ENCODE measurements at places on chromosomes 4 and X.

- no peak for DNase-seq
Observed at GRCh38 chr4:24655326-24655725, 71.0 kb upstream of the DHX15 start.

- DNase-seq, result no peak
Observed at GRCh38 chr4:71275570-71275969, 63.2 kb upstream of the SLC4A4 start.

- no peak for DNase-seq
Observed at GRCh38 chr4:51995647-51996220, 24.4 kb downstream of the LRRC66 start.

GRCh38 chr4:109989618-109990017, 76.9 kb downstream of the EGF start:
- DNase-seq, result no peak

GRCh38 chr4:2042947-2043395, 16.2 kb upstream of the NAT8L start:
- DNase-seq, result no peak

GRCh38 chr4:24488399-24489164, 95.8 kb downstream of the DHX15 start:
- no peak for DNase-seq

DNA sequence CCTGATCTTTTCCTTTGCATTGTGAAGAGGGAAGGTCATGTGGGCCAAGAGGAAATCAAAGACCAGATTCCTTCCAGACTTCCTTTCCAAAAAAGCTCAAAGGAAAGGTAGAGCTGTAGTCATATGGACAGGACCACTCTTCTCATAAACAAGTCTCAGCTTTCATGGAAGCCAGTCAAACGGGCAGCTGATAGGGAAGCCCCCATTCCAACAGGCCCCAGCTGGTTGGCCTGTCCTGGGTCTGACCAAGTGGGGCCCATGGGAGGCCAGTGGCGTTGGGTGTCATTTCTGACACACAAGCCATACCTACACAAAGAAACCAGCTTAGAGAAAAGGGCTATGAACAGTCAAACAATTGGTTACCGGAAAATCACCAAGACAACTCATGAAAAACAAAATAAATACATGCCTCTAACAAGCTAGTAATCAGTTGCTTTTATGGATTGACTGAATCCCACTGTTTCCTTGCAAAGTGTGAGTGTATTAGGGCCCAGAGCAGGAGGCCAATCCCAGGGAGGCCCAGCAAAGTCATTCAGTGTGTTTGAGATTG, 149.6 kb upstream of the MAMLD1 start:
- no peak for DNase-seq

GRCh38 chr4:151768835-151769234, 8.0 kb upstream of the GATB start:
- DNase-seq, result no peak

GRCh38 chrX:25016361-25016671, 551 bp upstream of the ARX start:
- no peak for DNase-seq

GRCh38 chrX:47802589-47802988, 34.1 kb upstream of the ZNF81 start:
- no peak for DNase-seq

- DNase-seq, result no peak
Observed at GRCh38 chr4:11511321-11511720, 82.6 kb upstream of the HS3ST1 start.

- DNase-seq, result no peak
Observed at GRCh38 chrX:53479301-53479700, 45.1 kb upstream of the HSD17B10 start.

DNA sequence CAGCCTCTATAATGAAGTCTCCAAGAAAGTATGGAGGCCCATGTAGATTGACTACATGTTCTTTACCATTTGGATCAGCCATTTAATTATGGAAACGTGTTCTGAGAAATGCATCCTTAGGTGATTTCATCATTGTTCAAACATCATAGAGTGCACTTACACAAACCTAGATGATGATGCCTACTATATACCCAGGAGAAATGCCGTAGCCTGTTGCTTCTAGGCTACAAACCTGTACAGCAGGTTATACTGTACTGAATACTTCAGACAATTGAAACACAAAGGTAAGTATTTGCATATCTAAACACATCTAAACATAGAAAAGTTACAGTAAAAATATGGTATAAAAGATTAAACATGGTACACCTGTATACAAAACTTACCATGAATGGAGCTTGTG, 186.5 kb upstream of the FSTL5 start:
- no peak for DNase-seq

- no peak for DNase-seq
Observed at GRCh38 chr4:37830640-37831039, 4.2 kb downstream of the PGM2 start.

- no peak for DNase-seq
Observed at GRCh38 chr4:149791851-149792250, 23.8 kb downstream of the IQCM start.

- DNase-seq, result no peak
Observed at GRCh38 chrX:7109838-7110793, 37.4 kb upstream of the STS start.

DNA sequence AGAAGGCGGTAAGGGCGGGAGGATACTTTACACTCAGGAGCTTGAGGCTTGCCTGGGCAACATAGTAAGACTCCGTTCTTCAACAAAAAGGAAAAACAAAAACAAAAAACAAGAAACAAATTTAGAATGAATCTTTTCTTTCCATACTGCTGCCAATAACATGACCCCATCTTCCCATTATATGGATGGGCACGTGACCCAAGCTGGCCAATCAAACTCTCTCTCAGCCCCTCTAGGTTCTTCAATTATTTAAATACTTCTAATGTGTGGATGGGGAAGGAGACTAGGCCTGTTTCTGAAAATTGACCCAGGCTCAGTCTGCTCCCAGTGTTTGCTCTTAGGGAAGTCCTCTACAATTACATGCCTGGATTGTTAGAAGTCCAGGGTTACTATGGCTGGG, 22.2 kb upstream of the ATP6AP2 start:
- no peak for DNase-seq

GRCh38 chrX:134173541-134174272, 63.3 kb upstream of the CCDC160 start:
- no peak for DNase-seq

DNA sequence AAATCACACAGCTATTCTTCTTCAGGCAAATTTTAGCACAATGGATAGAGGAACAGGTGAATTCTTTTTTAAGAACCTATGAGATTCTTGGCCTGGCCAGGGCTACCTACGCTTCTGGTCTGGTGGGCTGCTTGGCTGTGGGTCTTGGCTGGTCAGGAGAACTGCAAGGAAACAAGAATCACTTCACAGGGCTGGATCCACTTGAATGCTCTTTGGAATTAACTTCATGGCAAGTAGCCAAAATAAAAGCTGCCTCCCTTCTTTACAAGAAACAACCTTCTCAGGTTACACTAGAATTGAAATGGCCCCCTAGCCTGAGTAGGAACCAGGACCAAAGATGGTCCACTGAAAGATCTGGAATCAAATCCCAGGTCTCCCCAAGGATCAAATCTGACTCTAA, 519.1 kb downstream of the IQCM start:
- no peak for DNase-seq

GRCh38 chrX:70001269-70001668, 48.5 kb downstream of the AWAT2 start:
- DNase-seq, result no peak

GRCh38 chrX:74461384-74461783, 40.1 kb downstream of the SLC16A2 start:
- no peak for DNase-seq

GRCh38 chr4:188993871-188994270, 854.6 kb downstream of the TRIML1 start:
- DNase-seq, result no peak

DNA sequence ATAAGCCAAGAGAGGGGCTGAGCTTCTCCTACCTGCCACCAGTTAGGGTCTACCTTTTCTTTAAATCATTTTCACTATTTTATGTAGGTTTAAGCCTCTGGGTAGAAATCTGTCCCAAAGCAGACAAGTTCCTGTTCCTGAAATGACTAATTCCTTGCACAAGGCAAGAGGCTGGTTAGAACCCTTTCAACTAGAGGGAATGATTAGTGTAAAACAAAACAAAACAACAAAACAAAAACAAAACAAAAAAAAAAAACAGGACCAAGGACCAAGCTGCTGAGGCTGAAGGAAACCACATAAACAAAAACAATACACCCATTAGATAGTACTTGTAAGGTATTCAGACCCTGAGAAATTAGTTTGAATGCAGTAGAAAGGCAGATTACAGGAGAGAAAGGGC, 62.7 kb downstream of the MAML3 start:
- no peak for DNase-seq

- no peak for DNase-seq
Observed at GRCh38 chrX:150643958-150644357, 49.2 kb upstream of the MTMR1 start.

GRCh38 chrX:18956303-18957032, 27.4 kb downstream of the PHKA2 start:
- DNase-seq, result no peak

DNA sequence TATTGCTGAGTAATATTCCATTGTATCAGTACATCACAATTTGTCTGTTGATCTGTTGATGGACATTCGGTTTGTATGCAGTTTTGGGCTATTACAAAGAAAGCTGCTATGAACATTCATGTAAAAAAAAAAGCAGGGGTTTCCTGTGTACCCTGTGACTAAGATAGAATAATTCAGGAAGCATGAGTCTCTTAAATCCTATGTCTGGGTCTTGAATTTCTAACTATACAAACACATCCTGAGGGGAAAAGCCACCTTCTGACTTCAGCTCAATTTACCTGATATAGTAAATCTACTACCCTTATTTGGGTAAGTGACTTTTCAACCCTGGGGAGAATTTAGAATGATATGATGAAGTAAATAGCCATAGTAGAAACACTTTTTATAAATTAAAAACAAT, 94.6 kb upstream of the FUNDC1 start:
- no peak for DNase-seq

All from stimulated activated CD8-positive, alpha-beta memory T cell treated with anti-CD3 and anti-CD28 coated beads, Interleukin-15, amount 100 ng/mL, for 4 hours (primary cell).